WTC11 (cell line): ENCODE measurements at places on chromosomes 2 and 18. TPM values are rescaled to one million over a fixed set of nuclear protein-coding genes. Genes with fewer than 3 reads are reported as not detected.

Gene SERPINB2
- not detected in 3 replicates for total RNA-seq

Gene CNRIP1
- 1.3 to 1.6 TPM (median 1.4 TPM) in 3 replicates for total RNA-seq

Gene ERMN
- total RNA-seq, result 0.50 to 0.59 TPM in 2 of 3 replicates, not detected in the other

Gene CREG2
- 1.1 to 1.7 TPM (median 1.6 TPM) in 3 replicates for total RNA-seq

Gene DPP10
- 4.0 to 6.0 TPM (median 5.5 TPM) in 3 replicates for total RNA-seq

Gene TMEM178A
- 13.6 to 14.5 TPM (median 14.1 TPM) in 3 replicates for total RNA-seq

Gene RASGRP3
- total RNA-seq, result 0.11 to 0.23 TPM (median 0.14 TPM) in 3 replicates
